Stimulated activated CD4-positive, alpha-beta T cell treated with anti-CD3 and anti-CD28 coated beads, Interleukin-1b, Interleukin-23, amount 100 ng/mL, for 48 hours (primary cell): ENCODE measurements at places on chromosomes 7 and 10.
A peak's percentile ranks its signal among the peaks of the same experiment; 100 is the strongest.

DNA sequence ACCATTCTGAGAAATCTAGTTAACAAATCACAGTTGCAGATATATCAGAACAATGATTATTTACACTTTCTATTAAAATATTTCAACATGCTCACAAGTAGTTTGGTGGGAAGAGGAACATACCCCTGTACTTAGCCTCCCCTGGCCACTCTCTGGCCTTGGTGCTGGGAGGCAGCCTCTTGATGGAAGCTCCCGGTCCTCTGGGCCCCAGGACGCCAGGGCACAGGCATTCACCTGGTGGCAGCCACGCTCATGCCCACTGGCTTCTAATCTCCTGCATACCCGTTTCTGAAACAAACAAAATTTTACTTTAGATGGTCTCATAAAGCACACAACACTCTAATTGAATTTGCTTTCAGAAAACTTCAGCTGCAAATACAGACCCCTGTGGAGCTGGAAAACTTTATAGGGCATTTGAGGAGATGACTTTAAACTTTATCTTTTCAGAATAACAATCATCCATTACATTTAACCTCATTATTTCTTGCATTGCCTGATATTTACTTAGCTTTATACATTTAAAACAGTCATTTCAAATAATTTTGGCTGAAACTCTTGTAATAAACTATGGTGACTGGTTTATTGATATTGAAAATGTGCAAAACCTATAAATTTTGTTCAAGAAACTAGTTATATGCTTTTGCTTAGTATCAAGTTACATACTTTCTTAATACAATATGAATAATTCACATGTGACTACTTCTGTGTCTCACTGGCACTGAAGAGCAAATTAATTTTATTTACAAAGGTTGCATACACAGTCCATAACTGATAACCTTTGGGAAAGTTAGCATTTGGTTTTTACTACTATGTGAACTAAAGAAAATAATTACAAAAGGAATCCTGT, 30.8 kb downstream of the C10orf143 start:
- DNase-seq = no peak

DNA sequence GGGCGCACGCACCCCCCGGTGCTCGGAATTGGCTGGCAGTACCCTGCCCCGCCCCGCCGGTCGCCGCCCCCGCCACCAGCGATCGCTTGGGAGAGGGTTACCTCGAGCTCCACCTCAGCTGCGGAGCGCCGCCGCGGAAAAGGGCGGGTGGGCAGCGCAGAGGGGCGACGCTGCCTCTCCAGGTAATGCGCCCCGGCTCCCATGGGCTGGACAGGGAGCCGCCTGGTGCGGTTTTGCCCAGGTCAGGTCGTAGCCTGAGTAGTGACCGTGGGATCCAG, 1.3 kb downstream of the PFKFB3 start:
- peak; percentile 67 for DNase-seq

DNA sequence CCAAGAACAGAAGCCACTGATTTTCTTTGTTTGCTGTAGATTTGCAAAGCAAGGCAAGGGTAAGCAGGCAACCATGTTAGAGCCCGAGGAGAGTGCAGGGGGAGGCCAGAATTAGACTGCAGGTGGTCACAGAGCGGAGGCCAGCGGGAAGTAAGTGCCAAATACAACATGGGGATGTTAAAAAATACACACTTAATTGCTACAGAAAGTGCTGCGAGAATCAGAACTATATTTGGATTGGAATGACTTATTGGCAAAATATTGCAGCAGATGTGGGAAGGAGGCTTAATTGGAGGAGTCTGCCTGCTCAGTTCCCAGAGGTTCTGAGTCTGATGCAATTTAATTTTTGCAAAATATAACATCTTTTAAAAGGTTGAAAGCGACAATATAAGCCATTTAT, 49.7 kb upstream of the ADCY1 start:
- no peak for DNase-seq

DNA sequence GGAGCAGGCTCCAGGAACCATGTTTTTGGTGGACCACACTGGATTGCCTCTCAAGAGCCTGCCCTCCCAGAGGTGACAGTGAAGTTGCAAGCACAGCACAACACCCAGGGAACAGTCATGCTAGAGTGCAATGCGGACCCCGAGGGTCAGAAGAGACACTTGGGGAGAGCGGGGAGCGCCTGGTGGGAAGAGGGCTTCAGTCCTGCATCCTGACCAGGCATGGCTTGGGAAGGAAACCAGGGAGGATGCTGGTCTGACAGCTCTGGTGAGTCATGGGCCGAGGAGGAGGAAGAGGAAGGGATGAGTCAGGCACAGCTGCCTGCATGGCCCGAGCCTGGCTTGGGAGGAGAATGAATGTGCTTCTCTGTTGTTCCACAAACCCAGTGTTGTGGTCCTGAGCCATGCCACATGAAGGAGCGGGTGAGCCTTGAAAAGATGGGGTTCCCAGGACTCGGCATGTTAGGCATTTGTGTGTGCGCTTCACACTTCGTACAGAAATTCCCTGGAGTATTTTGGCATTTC, 29.5 kb upstream of the ANKRD2 start:
- DNase-seq = peak; percentile 78

- DNase-seq = no peak
Observed at GRCh38 chr7:18906901-18907300, 210.5 kb downstream of the TWIST1 start.

DNA sequence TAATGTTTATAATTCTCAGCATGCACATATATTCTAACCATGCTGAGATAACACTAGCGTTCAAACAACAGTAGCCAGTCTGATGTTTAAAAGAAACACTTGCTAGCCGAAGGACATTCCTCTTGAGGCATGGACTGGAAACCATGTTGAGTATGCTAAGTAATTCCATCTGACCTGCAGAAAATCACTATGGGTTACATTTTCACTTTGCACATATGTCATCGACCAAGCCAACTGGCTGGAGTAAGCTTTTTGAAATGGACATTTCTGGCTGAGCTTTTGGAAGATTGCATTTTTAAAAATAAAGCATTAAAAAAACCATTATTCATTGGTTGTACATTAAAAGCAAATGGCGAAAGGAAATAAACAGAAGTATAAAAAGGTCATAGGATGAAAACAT, 88.2 kb downstream of the BBS9 start:
- DNase-seq = no peak

DNA sequence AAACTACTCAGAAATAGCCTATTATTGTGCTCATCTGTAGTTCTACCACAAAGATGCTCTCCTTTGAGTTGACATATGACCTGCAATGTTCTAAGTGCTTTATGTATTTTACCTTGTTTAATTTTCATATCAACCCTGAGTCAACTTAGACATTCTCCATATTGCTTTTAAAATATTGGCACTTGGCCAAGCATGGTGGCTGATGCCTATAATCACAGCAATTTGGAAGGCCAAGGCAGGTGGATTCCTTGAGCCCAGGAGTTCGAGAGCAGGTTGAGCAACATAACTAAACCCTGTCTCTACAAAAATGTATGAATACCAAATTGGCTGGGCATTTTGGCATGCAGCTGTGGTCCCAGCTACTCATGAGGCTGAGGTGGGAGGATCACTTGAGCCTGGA, 50.6 kb downstream of the PRKG1 start:
- no peak for DNase-seq

DNA sequence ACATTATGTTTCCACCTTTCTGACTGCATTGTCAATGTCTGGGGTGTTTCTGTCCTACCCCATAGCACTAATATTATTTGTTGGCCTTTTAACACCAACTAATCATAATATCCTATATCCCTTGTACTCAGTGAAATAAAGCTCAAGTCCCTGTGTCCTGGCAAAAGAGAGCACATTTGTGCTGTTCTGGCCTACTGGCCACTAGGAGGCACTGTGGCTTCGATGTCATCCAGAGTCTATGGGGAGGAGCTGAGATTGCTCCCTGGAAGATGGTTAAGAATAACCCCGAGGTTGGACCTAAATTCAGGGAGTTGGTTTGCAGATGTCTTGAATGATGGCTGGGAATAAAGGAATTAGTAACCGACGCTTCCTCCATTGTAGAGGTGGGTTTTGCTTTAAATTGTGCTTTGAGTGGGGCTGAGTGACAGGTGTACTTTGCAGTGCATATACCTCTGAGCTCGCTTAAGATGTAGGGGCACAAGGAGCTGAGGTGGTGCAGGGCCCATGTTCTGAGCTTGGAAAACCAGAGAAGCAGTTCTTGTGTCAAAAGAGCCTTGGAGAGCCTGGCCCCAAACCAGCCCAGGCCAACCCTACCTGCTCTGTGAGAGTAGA, 191.2 kb upstream of the PRSS1 start:
- DNase-seq = peak; percentile 46

- DNase-seq = no peak
Observed at GRCh38 chr10:94287336-94287735, 75.4 kb downstream of the NOC3L start.

- peak; percentile 75 for DNase-seq
Observed at GRCh38 chr10:11162828-11163599, 145.3 kb downstream of the CELF2 start.

GRCh38 chr7:2403718-2404648, 572 bp downstream of the CHST12 start:
- no peak for DNase-seq

DNA sequence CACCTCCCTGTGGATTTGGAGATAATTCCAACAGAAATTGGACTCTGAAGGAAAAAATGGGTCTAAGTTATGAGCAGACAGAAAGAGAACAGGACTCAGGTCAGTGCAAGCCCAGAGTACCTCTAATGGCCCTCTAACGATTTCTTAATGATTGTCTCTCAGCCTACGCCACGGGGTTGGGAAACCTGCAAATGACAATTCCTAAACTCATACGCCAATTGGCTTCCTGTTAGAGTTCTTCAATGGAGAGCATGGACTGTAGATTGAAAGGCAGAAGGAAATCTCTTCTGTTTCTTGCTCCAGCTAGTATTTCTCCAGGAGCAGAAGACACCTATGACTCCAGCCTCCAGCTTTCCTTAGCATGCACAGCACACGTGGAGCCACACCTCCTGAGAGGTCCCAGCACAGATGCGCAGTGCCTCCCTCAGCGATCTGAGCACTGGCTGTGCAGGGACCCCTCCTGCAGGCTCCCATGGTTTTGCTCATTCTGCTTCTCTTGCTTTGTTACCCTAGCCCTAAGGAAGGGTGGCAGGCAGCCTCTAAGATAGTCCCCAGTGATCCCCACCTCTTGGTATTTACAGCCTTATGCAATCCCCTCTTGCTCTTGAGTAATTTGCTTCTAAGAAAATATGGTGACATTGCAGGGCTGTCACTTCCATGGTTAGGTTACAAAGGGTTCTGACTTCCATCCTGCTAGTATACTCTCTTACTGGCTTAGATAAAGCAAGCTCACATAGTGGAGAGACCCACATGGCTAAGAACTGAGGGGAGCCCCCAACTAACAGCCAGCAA, 30.1 kb downstream of the DENND11 start:
- no peak for DNase-seq

- no peak for DNase-seq
Observed at GRCh38 chr10:72244573-72245038, 28.5 kb upstream of the ASCC1 start.

DNA sequence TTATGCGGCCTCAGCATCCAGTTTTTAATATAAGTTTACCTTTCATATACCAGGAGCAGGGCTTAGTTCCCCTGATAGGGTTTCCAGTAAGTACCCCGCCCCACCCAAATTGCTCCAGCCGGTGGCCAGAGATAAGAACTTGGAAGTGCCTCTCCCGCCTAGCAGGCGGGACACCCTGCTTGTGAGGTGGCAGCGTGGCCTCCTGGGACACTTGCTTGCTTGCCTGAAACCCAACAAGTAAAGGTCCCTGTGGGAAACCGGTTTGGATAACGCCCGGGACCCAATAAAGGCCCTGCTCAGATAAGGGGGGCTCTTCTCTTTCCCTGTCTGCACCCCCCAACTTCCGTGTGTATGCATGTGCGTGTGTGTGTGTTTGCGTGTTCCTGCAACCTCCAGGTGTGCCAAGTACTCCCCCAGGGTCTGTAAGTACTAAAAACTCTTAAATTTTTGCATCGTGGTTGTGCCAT, 154.3 kb downstream of the ARHGAP21 start:
- DNase-seq = no peak

DNA sequence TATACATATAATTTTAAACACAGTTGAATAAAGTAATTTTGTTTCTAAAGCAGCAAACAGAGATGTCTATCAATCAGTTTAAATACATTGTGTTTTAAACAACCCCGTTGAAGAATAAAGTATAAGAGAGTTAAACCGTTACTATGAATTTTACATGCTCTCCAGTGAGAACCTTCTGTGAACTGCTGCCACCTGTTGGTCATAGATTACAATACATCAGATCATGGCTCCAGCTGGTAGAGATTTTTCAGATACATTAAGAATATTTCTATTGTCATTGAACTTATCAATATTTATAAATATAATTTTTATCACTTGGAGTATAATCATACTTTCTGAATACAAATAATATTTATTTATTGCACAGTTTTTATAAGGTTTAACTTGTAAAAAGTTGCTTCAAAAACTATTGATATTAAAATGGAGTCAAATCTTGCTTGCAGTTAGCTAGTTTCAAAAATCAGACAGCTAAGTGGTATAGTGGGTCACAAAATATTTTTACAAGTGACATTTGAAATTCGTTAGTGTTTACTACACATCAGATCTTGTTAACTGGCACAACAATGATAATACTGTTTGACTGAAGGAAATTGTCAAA, 561.2 kb upstream of the PHF14 start:
- no peak for DNase-seq

DNA sequence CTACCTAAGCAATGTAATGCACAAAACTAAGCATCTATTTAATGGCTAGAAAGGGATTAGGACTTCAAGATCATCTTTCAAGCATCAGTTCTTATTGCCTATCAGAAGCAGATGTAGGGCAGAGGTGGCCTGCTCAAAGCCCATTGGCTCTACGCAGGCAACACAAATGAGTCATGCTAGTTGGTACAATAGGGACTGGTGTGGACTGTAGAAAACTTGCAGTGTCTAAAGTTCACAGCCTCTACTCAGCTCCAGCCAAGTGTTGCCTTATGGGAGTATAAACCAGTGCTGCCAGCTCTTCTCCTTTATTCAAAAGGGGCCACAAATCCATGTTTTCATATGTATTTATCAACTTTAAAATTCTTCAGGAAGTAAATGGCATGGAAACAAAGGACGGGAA, 31.7 kb downstream of the ASAH2 start:
- DNase-seq = no peak

GRCh38 chr7:151626422-151627115, 106.9 kb upstream of the RHEB start:
- peak; percentile 8 for DNase-seq

GRCh38 chr7:157177983-157178381, 39.3 kb downstream of the UBE3C start:
- no peak for DNase-seq

- DNase-seq = no peak
Observed at GRCh38 chr7:140564643-140565042, 76.0 kb downstream of the DENND2A start.

GRCh38 chr7:131105294-131105798, 222.3 kb upstream of the MKLN1 start:
- DNase-seq = no peak
